ENCODE measurements at places on chromosomes 5 and 9.

DNA sequence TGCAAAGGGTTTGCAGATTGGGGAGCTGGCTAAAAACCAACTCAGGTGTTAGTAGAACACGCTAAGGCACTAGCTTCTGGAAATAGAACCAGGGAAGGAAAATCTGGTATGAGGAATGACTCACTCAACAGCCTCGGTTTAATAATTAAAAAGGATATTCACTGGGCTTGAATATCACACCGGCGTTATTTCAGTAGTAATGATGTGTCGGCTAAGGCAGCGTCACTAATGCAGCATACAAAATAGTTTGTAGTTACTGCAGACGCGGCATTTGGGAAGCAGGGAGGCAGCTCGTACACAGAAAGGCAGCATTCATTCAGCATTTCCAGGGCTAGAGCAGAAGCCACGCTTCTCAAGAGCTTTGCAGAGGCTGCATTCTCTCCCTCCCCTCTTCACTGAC lies 1.7 kb downstream of the ADRA1B start:
- no peak for DNase-seq

DNA sequence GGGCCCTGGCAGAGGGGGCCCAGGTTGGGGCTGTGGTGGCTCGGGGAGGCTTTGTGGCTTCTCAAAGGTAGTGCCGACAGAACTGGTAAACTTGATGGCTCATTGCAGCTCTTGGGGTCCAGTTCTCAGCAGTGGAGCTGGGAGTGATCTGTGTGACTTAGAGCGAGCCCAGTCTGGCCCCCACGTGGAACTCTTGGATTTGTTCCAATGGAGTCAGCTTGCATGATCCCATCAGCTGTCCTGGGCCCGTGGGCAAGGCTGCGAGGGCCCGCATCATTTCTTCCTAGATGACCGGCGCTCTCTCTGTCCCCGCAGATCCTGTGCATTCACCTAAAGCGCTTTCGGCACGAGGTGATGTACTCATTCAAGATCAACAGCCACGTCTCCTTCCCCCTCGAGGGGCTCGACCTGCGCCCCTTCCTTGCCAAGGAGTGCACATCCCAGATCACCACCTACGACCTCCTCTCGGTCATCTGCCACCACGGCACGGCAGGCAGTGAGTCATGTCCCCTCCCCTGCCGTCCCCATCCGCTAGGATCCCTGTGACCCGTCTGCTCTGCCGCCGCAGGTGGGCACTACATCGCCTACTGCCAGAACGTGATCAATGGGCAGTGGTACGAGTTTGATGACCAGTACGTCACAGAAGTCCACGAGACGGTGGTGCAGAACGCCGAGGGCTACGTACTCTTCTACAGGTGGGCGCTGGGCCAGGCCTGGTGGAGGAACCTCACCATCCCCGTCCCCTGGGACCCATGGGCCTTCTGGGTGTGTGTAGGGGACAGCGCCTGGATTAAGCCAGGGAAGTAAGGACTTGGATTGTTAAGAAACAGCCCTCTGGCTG lies 39.2 kb downstream of the USP20 start:
- DNase-seq: no peak

DNA sequence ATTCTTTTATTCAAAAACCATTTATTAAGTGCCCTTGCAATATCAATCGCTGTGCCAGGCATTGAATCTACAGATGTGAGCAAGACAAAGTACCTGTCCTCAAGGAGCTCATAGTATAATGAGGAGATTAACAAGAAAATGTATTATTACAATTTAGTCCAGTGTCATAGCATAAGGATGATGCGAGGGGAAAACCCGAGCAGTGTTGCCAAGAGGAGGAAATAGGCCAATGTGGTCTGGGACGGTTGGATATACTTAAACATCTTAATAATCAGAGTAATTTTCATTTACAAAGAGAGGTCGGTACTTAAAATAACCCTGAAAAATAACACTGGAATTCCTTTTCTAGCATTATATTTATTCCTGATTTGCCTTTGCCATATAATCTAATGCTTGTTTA lies 18.5 kb downstream of the CD274 start:
- DNase-seq: no peak

- DNase-seq: no peak
These were observed 246.2 kb downstream of the EFNA5 start for GRCh38 chr5:107424491-107424890.

DNA sequence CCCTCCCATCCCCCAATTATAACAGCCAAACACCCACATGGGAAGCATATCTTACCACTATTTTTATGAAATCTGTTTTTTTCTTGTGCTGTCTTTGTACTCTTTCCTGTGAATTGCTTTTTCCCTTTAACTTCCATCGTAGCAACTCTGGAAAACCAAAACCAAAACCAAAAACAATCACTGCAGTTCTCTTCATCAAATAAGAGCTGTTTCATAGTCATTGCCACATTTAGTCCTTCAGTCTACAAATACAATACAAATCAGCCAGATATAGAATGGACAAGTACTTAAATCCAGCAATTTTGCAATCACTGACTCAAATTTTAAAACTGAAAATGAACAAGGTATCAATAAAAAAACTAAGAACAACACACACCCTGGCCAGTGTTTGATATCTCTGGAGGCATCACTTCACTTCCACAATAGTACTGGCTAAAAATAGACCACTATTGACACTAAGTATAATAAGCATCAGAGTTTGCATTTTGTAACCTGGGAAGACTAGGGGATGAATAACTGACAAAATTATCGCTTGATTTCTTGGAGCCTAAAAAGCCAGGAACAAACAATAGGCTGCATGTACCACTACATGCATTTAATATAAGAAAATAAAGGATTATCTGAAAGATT lies 5.4 kb downstream of the PUM3 start:
- DNase-seq: no peak

- no peak for DNase-seq
These were observed 531.6 kb upstream of the CLINT1 start for GRCh38 chr5:158390577-158390976.

DNA sequence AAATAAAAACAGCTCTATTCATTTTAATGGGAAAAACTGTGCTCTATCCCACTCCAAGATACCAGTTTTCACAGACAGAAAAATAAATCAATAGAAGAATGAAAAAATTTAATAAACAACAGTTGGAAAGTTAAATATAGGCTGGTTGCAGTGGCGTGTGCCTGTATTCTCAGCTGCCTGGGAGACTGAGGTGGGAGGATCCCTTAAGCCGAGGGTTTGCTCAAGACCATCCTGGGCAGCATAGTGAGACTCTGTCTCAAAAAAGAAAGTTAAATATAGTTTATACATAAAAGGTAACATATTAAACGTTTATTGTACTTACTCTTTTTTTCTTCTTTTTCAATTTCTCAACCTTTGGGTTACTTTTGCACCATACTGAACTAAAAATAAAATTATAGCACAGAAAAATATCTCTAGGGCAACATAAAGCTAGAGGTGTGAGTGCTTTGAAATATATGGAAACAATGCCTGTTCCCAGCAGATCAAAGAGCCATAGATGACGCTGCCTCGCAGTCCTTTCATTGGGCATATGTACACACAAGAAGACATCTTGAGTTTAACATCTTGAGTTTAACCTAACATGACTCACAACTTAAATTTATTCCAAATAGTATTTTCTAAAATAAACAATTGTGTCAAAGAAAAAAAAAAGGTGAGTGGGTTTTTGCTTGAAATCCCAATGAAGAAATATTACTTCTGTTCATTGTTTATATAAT lies 25.7 kb upstream of the KLF9 start:
- no peak for DNase-seq

- DNase-seq: no peak
These were observed 32.8 kb upstream of the SMAD5 start for GRCh38 chr5:136099870-136100269.

DNA sequence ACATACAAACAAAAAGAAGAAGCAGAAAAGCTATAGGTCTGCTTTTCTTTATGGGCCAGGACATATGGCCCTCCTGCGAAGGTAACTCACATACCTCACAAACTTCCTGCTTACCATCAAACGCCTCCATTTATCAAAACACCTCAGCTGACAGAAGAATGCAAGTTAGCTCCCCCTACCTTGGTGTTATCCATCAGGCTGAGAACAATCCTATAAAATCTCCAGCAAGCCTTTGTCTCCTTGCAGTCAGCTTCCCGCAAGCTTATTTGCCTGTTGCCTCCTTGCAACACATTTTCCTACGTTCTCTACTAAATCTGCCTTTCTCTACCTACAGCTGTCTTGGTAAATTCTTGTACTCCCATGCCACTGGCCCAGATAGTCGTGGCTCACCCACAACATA lies 22.7 kb upstream of the PCA3 start:
- no peak for DNase-seq

DNA sequence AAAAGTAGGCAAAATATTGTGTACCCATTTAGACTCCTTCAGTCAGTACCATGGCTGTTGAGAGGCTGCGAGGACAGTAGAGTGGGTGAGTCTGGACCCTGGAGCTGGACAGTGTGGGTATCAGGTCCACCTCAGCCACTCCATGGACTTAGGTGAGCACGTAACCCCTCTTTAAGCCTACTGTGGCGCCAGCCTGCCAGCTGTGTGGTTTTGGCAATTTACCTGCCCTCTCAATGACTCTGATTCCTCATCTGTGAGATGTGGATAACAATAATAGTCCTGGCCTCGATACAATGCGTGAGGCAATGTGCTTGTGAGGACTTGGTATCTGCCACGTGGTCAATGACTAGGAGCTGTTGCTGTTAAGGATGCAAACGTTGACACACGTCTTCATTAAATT lies 17.9 kb downstream of the SLC1A3 start:
- no peak for DNase-seq

DNA sequence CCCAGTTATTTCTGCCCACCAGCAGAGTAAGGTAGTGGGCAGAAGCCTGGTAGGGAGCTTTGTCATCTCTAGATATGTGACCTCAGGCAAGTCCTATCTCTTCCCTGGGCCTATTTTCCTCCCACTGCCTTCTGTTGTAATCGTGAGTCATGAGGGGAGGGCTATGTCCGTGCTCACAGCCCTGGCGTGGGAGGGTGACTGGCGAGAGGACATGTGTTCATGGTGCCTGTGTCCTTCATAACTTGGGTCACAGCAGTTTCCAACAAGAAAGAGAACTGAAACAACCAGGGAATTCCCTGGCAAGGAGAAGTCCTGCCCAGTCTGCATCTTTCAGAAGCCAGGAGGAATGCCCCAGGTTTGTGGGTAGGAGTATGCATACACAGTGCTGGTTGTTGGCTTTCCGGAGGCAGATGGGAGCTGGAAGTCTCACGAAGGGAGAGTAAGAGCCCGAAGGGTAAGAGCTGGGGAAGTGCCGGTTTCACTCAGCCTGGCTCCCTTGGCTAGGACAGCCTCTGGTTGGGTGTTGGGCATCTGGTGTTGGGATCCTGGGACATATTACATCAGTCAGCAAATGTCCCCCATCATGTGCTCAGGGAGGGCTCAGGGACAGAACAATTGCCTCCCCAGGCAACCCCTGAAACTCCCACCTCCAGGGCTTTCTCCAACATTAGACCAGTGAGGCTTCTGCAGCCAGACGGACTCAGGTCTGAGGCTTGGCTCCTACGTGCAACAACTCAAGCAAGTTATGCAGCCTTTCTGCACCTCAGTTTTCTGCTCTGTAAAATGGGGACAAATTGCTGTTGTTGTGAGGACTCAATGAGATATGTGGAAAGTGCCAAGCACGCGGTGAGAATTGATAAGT lies 4.3 kb upstream of the TIFAB start:
- DNase-seq: peak; percentile 90

DNA sequence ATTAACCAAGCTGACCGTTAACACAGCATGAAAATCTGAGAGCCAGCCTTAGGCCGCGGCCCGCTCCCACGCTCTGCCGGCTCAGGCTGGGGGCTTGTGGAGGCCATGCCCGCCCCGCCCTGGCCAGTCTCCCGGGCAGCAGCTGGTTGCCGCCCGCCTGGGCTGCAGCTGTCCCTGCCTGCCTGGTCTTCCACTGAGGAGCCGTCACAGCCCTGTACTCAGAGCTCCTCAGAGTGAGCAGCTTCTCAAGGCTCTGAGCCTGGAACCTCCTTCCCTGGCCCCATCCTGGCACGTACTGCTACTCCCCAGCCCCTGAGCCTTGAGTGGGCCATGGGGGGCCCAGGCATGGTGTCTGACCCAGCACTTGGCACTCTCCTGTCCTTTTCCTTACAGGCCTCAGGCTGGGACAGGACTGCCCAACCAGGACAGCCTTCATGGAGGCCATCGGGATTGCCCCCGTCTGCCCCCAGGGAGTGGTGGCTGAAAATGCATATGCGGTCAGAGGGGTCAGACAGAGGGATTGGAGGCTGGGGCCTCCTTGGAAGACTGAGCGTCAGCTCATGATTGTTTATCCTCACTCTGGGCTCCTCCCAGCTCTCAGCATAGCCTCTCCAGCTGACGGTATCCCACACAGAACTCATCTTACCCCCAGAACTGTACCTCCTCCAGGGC lies 11.9 kb downstream of the FGFR4 start:
- peak; percentile 60 for DNase-seq

DNA sequence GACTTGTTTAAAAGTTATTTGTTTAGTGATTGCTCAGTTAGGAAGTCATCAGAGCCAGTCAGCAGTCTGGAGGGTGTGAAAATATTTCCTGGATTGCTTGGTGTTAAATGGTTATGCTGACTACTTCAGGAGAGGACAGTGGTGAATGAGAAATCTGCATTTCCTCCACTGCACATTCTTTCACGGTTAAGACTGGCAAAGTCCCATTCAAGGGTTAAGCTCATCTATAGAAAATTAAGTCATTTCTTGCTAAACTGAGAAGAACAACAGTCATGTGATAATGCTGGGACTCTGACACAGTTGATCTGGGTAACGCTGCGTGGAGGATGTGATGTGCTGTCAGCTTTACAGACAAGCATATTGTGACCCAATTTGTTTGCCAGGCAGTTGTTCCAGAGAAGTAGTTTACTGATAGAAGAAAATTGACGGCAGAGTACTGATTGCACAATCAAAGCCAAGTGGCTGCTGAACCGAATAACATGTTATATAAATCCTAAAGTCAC lies 80.4 kb downstream of the GRAMD2B start:
- DNase-seq: peak; percentile 23

GRCh38 chr9:37511016-37512010 lies 25.6 kb downstream of the POLR1E start:
- DNase-seq: no peak

DNA sequence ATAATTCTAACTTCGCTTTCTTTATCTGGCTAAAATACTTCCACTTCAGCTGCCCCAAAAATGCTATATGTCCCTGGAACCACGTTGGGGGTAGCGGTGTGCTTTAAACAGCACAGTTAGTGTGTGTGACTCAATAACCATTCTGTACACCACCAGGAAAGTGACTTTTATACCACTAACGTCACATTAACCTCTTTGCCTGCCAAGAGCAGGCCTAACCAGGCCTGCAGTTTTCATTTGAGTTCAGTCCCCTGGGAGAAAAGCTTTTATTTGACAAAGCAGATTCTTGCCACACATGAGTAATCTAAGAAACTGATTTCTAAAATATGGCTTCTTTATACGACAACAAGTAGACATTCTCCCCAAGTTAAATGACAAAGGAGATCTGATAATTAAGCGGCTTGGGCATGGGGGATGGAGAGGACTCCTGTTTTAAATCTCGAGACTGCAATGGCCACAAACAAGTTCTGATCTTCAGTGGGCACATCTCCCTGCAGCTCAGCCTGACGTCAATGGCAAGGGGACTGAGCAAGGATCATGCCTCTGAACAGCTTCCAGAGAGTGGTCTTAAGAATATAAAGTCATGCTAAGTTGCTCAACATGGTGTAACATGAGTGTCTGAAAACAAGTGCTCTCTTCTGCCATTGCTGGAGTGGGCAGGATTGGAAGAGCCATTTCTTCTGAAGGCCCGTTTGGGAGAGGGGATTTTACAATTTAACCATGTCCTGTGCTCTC lies 91.8 kb downstream of the GLIS3 start:
- DNase-seq: peak; percentile 41

- DNase-seq: no peak
These were observed 41.1 kb upstream of the GADD45G start for GRCh38 chr9:89563571-89564345.

- DNase-seq: peak; percentile 50
These were observed 153.6 kb upstream of the CD180 start for GRCh38 chr5:67350185-67350584.
